ENCODE measurements at places on chromosomes 11 and 22. TPM values are rescaled to one million over a fixed set of nuclear protein-coding genes. Genes with fewer than 3 reads are reported as not detected.

PARVG gene
- 23.5 TPM for total RNA-seq

PDGFD gene
- total RNA-seq: 38.4 TPM

C11orf87 gene
- not detected for total RNA-seq

ISX gene
- not detected for total RNA-seq

THAP7 gene
- 20.7 TPM for total RNA-seq

RFPL3 gene
- total RNA-seq: not detected

TRPT1 gene
- 49.3 TPM for total RNA-seq

C11orf16 gene
- total RNA-seq: not detected

Data from subcutaneous adipose tissue (tissue), 4 donors.